ENCODE measurements at places on chromosomes 5 and 9.

DNA sequence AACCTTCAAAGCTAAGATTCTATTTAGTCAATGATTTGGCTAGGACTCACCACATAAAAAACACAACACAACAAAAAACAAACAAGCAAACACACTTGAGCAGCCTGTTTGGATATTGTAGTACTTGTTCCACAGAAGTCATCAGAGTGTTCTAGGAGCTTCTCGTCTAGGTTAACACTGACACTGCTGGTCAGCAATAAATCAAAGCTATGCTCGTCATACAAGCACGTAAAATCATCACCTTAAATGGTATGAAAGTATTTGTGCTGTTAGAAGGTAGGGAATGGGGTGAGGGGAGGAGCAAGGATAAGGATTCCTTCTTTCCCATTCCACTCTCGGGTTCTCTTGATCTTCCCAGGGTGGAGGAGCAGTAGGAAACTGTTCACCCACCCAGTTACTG, 88.0 kb downstream of the ARL15 start:
- DNase-seq, result no peak

DNA sequence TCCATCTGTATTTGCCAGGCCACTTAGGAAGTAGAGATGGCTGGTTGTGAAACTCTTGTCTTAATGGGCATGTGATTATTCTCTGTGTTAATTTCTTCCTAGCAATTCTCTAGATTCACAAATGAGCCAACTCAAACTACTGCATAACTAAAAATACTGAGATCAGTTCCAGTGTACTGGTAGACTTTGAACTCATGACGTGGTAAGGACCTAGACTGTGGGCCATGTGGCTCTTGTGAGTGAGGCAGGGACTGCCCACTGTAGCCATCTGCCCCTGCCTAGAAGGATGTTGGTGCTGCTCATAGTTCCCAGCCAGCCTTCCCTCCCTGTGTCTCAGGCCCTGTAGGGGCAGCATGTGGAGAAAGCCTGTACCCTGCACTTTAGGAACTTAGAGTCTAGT, 47.4 kb downstream of the CYSTM1 start:
- no peak for DNase-seq

GRCh38 chr9:115038178-115038577, 79.8 kb downstream of the TNC start:
- no peak for DNase-seq

DNA sequence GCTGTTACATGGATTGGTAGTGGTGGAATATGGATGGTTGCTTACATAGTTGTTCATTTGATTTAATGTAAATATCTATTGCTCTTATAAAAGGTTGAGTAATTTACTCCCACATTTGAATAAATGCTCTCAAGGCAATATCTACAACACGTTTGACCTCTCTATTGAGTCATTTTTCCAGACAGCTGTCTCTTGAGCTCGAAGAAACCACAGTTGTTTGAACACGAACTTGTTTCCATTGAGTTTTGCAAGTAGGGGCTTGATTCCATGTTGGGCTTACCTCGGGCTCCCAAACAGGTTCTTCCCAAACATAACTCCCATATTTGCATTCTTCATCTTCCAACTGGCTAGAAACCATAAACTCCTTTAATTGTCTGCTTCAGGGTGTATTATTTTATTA, 115.0 kb upstream of the HMHB1 start:
- no peak for DNase-seq

- no peak for DNase-seq
Measured at GRCh38 chr9:12708562-12709298, 15.5 kb downstream of the TYRP1 start.

DNA sequence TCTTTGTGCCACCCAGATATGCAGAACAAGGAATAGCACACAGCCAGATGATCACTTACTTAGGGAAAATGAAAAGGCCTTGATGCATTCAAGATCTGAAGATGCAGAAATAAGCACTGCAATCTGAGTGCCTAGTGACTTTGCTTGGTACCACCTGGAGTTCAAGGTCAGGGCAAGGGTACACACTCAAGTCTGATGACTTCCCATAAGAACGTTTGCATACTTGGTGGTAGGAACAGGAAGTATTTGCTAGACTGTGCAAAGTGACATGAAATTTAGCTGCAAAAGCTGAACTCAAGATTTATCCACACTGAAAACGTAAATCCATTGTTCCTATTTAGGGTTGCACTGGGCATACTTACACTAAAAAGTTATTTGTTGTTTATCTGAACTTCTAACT, 177.1 kb downstream of the PIK3R1 start:
- DNase-seq, result no peak

DNA sequence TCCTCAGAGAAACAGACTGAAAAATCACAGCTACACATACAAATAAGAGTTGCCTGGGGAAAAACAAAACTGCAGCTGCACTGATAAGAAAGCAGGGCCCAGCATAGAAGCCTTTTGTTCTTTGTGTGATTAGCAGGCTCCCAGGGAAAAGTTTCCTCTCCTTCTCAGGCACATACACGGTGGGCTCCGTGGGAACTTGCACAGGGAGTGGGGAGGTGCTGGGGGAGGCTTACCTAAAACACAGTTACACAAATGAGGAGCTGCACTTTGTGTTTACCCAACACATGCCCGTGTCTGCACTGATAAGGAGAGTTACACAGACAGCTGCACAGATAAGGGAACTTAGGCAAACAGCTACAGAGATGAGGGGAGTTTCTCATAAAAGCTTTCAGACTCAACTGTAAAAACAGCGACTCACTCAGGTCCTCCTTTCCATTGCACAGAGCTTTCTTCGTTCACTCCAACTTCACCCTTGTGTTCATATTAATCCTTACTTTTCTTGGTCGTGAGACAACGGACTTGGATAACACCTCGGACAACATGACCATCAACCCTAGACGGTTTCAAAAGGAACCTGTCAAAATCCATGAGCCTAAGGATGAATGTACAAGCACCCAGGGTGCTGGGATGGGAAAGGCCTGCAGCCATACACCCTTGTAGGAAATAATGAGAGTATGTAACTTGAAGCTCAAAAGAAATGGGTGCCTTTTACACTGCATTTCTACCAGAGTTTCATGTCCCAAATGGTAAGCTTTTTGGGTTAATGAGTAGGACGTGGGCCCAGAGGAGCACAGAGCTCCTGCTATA, 50.8 kb downstream of the SERINC5 start:
- DNase-seq, result no peak

DNA sequence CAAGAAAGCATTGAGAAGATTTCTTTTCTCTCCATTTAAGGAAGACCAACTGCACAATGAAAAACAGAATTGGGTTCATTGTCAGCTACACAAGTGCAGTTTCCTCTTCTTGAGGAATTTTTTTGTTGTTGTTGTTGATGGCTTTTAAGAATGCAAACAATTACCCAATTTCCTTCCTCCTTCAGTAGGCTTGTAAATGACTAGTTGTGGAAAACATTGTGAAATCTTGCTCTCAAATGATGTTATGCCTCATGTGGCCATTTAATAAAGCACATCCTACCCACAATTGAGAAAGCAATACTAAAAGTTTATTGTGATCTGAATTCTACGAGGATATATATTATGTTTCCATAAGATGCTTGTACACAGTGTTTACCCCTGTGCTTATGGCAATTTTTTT, 171.6 kb downstream of the FAM174A start:
- no peak for DNase-seq

DNA sequence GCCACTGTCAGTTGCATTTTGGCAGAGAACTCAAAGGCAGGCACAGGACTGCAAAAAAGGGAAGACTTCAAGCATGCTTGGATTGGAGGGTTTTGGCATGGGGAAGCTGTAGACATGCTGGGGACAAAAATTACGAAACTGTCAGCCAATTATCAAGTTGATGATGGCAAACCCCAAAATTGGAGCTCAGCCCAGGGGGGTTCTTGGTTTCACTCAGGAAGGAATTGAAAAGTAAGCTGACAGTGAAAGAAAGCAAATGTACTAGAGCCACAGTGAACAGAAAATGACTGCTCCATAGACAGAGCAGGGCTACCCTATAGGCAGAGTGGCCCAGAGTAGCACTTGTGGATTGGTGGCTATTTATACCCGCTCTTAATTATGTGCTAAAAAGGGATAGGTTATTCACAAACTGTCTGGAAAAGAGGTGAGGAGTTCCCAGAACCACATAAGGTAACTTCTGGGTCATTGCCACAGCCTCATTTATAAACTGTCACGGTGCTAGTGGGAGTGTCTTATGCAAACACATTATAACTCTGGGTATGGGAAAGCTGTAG, 14.6 kb upstream of the CFAP95 start:
- no peak for DNase-seq

DNA sequence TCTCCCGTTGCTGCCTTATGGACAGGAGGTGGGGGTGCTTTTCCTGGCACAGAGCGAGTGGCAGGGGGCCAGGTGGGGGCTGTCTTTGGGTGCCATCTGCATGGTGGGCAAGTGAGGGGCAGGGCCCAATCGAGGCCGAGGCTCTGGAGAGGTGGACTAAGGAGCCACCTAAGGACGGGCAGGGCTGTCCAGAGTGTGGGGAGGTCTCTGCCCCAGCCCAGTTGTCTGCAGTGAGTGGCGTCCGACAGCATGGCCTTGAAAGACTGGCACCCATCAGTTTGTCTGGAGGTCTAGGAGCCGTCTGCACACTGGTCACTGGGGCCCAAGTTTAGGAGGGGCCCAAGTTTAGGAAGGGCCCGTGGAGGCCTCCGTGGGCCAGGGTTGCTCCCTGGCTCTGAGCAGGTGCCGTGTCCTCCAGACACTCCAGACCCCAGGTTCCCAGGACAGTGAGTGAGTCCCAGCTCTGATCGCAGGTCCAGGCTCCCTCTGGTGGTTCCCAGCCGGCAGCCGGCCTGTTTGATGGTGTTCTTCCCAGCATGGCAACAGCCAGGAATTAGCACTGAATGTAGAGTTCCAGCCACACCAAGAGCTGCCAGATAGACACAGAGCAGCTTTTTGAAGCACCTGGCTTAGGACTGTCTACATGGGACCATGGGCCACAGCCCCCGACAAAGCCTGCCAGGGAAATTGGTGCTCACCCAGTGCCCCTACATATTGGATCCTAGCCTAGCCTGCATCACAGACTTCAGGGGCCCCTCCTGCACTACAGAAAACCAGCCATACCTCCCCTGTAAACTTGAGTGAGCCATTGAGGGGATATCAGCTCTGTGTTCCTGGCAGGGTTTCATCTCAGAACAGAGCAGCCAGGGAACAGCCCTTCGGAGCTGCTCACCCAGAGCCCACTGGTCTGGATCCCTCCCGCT, 120.9 kb downstream of the WNK2 start:
- peak; percentile 3 for DNase-seq

DNA sequence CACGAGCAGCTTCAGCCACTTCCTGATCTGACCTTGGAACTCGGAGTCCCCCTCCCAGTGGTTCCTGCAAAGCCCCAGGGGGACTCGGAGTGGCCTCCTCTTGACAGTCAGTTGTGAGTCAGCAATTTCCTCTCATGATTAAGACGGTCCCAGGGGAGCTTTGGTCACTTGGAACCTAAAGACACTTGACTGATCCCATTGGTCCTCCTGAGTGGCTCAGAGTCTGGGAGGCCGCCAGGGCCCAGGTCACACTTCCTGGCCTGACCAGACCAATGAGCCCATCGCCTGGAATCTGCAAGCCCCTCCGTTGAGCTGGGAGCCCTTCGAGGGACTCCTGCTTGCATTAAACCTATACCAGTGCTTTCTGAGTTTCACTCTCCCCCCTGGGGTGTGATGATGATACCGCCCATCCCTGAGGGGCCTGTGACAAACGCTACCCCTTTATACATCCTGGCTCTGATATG, 29.1 kb downstream of the TSPAN17 start:
- no peak for DNase-seq

- no peak for DNase-seq
Measured at GRCh38 chr9:15206903-15207696, 99.9 kb downstream of the TTC39B start.

DNA sequence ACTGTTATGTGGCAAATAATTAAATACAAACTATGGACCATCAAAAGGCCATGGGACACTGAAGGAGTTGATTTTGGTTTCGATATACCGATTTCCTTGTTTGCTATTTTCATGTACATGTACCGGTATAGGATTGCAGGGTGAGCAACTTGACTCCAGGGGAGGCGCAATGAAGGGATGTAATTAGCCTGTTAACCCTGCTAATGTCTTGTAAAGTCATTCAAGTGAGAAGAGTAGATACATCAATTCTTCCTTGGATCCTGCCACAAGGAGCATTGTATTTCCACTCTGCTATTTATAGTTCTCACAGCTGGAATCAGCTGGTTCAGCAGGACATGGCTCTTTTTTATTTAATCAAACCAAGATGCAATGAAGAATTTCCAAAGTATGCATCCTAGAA, 102.0 kb downstream of the STK32A start:
- no peak for DNase-seq

DNA sequence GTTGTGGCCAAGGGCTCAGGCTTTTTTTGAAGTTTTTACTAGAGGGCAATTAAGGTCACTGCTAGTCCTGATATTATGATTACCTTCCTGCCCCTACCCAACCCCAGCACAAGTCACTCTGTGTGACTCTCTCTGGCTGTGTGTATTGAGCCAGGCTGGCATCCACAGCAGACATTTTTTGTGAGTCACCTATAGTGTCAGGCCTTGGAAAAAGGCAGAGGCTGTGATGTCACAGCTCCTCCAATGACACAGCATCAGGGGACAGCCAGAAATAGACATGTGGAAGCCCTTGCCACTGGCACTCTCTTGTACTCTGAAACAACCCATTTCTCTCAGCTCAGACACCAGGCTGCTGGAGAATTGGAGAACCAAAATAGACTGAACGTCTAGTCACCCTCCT, 145.4 kb downstream of the NMUR2 start:
- DNase-seq, result no peak

DNA sequence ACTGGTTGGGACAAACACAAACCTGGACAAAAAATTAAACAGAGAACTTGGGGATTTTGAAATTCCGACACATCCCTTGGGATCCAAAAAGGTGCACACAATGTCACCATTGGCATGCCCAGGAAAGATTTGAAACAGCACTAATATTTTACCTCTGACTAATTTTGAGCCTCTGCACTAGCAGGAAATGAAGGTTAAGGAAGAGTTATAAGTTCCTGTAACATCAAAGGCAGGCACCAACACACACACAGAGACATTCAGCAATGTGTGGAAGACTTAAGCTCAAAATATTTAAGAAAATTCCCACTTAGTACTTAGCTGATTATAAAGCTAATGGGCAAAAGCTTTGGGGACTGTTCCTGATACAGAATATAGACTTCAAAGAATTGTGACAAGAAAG, 247.0 kb downstream of the CDH9 start:
- DNase-seq, result no peak

- no peak for DNase-seq
Measured at GRCh38 chr5:42321785-42322184, 101.5 kb upstream of the GHR start.

GRCh38 chr5:174082286-174082685, 36.8 kb downstream of the NSG2 start:
- DNase-seq, result no peak

GRCh38 chr5:160379511-160379910, 9.1 kb upstream of the C1QTNF2 start:
- no peak for DNase-seq

- DNase-seq, result no peak
Measured at GRCh38 chr5:137604348-137605095, 105.4 kb upstream of the SPOCK1 start.
